Naive thymus-derived CD4-positive, alpha-beta T cell (primary cell): ENCODE measurements at places on chromosomes 5 and 9.

- H3K27me3 ChIP-seq = no peaks in the 10 kb centered on the region
- DNase-seq = no peak
- no peak overlapping the region for H3K4me3 ChIP-seq
- no peaks in the 10 kb centered on the region for H3K4me1 ChIP-seq
- no peak overlapping the region for H3K27ac ChIP-seq
Observed at GRCh38 chr9:122777052-122777451, 11.7 kb upstream of the OR5C1 start.

GRCh38 chr9:114988962-114989599 is 58.7 kb upstream of the TNFSF8 start:
- H3K27me3 ChIP-seq = no peaks in the 10 kb centered on the region
- DNase-seq = no peak
- H3K36me3 ChIP-seq = no peaks in the 10 kb centered on the region

GRCh38 chr5:101364469-101364868 is 461.4 kb upstream of the ST8SIA4 start:
- H3K27ac ChIP-seq = no peak overlapping the region
- no peaks in the 10 kb centered on the region for H3K27me3 ChIP-seq
- H3K36me3 ChIP-seq = no peaks in the 10 kb centered on the region

- no peaks in the 10 kb centered on the region for H3K36me3 ChIP-seq
- no peak for DNase-seq
- H3K4me3 ChIP-seq = no peak overlapping the region
- H3K27ac ChIP-seq = no peak overlapping the region
- H3K4me1 ChIP-seq = no peaks in the 10 kb centered on the region
Observed at GRCh38 chr9:119284587-119285337, 84.5 kb downstream of the BRINP1 start.
